Islet precursor cell (in vitro differentiated cells): ENCODE measurements at places on chromosomes 16 and 17.

GRCh38 chr17:67401598-67402504 lies 24.8 kb downstream of the PITPNC1 start:
- no peak for DNase-seq

GRCh38 chr17:75440738-75441448 lies 15.5 kb upstream of the TMEM94 start:
- peak; percentile 68 for DNase-seq

- no peak for DNase-seq
Measured at GRCh38 chr16:1548727-1549126, 15.3 kb downstream of the TMEM204 start.

DNA sequence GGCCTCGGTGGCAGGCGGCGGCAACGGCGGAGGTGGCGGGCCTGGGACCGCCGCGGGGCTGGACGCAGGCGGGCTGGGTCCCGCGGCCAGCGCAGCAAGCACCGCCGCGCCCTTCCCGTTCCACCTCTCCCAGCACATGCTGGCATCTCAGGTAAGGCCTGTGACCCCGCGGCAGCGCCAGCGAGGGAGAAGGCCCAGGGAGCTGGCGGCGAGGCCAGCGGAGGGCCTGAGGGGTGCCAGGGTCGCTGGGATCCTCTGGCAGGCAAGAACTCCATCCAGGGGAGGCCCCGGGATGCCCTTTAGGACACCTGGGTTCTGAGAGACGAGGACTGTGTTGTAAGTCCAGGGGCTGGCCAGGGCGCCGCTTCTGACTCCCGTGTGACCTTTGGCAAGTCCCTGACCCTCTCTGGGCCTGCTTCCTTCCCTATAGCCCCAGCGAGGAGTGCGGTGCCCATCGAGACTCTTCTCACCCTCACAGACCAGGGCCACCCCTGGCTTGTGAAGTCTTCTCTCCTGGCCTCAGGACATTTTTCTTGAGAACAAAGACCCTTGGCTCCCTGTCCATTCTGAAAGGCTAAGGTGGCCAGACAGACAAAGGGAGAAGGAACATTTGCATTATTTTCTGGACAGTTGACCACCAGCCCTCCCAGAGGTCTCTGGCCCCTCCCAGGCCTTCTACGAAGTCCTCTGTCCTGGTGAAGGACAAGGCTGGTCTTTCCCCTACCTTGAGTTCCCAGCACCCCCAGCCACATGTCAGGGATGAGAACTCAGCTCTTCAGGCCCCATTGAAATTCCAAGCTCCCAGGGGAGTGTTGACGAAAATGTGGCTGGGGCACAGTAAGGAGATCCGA lies 6.3 kb downstream of the TBX2 start:
- no peak for DNase-seq

DNA sequence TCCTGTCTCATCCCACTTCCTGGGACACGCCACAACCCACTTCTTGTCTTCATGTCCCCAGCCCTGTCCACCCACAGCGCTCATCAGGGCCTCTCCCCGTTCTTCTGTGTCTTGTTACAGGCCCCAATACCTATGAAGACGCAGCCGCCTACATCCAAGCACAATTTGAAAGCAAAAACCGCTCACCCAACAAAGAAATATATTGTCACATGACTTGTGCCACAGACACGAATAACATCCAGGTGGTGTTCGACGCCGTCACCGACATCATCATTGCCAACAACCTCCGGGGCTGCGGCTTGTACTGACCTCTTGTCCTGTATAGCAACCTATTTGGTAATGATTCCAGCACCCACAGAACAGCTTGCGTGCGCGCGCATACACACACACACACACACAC lies 70.6 kb downstream of the AMFR start:
- DNase-seq = peak; percentile 34

DNA sequence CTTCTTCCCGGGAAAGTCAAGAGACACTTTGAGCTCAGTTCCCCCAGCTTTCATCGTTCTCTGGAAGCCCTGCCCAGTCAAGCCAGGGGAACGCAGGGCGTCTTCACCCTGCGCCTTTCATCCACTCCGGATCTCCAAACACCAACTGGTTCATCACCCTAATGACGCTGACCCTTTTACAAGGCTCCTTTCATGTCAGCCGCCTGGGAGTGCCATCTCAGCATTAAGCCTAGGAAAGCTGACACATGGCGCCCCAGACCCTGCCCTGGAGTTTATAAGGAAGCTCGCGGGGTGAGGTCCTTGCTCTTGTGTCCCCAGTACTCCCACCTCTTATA lies 594 bp upstream of the DNAJC7 start:
- DNase-seq = peak; percentile 88

- DNase-seq = no peak
Measured at GRCh38 chr17:20270369-20270768, 197.0 kb downstream of the LGALS9B start.

DNA sequence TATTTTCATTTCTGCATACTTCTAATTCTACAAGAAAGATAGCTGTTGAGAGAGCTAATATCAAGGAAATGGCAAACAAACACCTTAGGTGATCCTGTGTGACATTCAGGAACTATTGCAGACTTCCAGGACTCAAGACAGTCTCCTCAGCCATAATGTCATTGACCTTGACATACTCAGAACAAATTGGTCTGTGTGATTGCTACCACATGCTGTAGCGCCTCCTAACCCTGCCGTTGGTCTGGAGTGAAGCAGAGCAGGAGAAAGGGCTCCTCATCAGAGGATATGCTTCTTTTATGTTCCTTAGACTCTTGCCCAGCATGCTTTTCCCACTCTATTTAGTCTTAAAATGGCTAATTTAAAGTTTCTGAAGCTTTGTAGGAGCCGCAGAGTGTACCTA lies 194.2 kb upstream of the TBX2 start:
- DNase-seq = no peak

- no peak for DNase-seq
Measured at GRCh38 chr16:1990351-1991134, 773 bp downstream of the SYNGR3 start.

DNA sequence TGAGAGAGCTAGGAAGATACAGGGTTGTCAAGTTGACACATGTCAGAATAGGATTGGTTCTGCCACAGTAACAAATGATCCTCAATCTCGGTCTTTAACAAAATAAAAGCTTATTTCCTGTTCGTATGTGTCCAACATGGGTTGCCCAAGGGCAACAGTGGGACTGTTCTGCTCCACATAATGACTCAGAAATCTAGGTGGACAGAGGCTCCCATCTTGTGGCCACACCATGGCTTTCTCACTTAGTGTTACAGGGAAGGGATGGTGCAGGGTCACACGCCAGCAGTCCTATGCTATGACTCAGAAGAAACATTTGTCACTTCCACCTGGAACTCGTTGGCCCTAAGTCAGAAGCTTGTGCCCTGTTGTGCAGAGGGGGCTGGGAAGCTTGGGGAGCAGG lies 364.9 kb downstream of the SNX29 start:
- DNase-seq = peak; percentile 74

- no peak for DNase-seq
Measured at GRCh38 chr17:82330322-82331239, 3.0 kb downstream of the SECTM1 start.

- peak; percentile 76 for DNase-seq
Measured at GRCh38 chr17:4582101-4582501, 2.2 kb upstream of the SMTNL2 start.

DNA sequence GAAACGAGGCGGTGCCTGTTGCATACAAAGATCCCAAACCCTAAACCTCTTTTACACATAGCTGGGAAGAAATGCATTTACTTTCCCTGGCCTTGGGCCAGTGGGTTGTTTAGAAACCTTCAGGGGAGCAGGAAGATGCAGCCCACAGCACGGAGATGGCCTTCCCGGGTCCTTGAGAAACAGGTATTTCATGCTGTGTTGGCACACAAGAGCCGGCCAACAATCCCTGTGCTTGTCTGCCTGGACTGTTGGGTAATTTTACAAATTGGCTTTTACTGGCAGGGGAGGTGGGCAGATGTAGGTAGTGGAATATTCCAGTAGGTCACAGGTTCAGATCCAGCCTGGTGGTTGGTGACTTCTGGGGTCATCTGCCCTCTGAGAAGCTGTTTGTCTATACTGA lies 148.0 kb downstream of the FOXL1 start:
- no peak for DNase-seq

DNA sequence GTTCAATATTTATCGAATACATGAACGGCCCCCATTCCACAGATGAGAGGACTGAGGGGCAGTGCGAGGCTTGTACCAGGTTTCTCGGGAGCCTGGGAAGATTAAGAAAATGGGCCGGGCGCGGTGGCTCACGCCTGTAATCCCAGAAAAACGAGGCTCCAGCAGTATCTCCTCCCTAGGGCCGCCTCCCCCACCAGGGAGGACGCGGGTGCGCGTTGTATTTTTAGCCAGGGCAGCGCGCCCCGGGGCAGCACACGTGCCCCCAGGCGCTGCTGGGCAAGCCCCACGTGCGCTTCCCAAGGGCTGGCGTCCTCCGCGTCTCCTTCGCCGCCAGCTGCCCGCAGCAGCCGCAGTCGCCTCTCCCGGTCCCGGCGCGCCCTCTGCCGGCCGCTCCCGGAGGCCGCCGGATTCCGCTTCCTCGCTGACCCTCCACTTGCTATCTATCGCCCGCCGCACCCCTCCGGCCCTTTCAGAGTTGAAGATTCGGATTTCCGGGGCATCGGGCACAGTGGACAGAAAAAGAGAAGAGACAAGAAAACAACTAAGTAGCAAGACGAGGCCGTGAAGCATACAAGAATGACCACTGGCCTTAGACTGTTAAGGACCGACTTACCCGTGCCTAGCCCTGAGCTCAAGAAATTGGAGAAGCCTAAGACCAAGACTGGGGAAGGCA lies 1.9 kb upstream of the YBX2 start:
- DNase-seq = peak; percentile 94

DNA sequence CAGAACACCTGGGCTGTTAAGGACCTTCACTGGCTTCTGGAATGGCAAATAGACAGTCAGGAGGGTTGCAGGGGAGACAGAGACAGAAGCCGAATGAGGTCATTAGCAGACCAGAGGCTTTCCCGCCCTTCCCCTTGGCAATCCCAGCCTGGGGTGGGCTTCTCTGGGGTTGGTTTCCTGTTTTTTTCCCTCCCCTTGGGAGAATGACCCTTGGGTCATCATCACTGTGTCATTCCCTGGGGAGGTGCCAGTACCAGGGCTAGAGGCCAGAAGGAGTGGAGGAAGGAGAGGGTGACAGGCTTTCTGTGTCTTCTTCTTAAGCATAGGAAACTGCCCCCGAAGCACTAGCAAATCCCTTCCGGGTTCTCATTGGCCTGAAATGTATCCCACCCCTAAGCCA lies 42.9 kb upstream of the IL21R start:
- DNase-seq = no peak

GRCh38 chr16:69131167-69131838 lies 1.1 kb downstream of the CHTF8 start:
- peak; percentile 58 for DNase-seq

DNA sequence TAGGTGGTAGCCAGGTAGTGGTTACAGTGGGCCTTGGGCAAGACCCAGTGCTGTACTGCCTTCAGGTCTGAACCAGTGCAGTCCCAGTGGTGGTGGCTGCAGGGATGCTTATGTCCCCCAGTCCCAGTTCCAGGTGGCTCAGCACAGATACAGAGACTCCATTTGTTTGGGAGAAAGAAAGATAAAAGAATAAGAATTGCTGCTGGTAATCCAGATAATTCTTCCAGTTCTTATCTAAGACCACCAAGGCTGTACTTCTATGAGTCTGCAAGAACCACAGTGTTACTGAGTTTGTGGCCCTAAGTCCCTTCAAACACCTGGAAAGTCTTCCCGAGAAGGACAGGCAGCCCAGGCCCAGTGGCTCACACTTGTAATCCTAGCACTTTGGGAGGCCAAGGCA lies 33.9 kb upstream of the ATP2C2 start:
- DNase-seq = no peak

GRCh38 chr16:70712359-70712758 lies 26.5 kb upstream of the MTSS2 start:
- DNase-seq = no peak

GRCh38 chr17:30378241-30378824 lies 394 bp upstream of the CPD start:
- no peak for DNase-seq

DNA sequence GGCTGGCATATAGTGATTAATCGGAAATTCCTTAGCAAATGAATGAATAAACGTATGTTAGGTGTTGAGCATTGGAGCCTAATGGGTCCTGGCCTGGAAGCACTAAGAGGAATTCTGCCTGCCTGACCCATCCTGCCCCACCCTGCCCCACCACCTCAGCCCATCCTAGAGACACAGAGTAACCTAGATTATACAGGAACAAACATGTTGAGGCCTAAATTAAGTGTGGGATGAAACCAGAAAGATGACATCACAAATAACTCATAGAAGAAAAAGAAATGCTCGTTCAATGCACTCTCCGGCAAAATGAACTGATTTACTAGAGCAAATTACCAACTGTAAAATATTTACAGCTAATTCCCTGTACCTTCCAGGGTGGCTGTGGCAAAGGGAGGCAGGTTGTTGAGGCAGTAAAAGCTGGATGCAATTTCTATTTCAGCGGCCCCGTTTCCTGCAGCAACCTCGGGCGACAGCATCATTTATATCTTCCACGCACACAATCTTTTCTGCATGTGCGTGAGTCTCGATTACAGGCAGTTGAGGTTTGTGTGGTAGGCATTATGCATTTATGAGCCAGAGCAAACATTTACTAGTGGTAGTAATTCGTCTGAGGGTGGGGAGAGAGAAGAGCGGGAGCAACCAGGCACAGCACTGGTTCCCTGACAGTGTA lies 417.2 kb downstream of the HS3ST4 start:
- DNase-seq = no peak

GRCh38 chr17:68562736-68563135 lies 38.4 kb downstream of the FAM20A start:
- DNase-seq = no peak

DNA sequence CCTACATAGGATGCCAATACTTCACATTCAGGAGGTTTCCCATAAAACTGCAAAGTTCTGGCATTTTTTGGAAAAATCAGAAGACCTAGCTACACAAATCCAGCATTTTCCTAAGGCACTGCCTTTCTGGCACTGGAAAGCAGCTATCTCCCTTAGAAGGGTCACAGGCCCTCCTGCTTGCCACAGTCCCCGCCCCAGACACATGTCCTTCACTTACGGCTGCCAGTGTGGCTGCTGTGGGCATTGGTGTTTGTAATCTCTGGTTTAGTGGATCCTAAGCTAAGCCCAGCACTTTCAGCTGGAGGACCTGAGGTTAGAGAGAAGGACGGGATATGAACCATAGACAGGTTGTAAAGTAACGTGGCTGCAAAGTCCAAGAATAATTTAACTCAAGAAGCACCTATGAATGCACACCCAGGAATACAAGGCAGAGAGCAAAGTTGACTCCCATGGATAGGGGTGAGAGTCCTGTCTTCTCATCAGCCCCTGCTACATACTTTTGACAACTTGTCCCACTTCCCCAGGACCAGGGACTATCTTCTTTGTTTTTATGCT lies 100.0 kb downstream of the XYLT1 start:
- no peak for DNase-seq
